ENCODE measurements at places on chromosomes 4 and X. TPM values are rescaled to one million over a fixed set of nuclear protein-coding genes. Genes with fewer than 3 reads are reported as not detected.

DNA sequence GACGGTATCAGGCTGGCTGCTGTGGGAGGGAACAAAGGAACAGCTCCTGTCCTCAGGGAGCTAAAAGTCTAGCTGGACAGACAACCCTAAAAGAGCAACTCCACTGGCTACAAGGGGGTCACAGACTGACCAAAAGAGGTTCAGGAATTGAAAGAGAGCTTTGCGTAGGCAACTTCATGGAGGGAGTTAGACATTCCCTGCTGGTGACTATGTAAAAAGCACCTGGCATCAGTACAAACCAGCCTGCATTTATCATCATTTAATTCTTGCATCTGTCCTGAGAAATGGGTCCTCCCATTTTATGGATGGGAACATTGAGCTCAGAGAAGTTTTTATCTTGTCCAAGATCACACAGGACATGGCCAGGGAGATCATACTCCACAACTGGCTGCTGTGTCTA is 1.4 kb upstream of the LGI2 start:
- no peak for DNase-seq

GRCh38 chr4:73704314-73705055 is 35.9 kb upstream of the CXCL8 start:
- no peak for DNase-seq

GRCh38 chr4:1802151-1802715 is 9.1 kb downstream of the FGFR3 start:
- peak; percentile 57 for DNase-seq

GRCh38 chr4:124464836-124465235 is 247.7 kb downstream of the ANKRD50 start:
- no peak for DNase-seq

Gene SULT1E1
- not detected for total RNA-seq

GRCh38 chr4:139642364-139642763 is 23.3 kb upstream of the MGST2 start:
- no peak for DNase-seq

- DNase-seq, result no peak
Observed at GRCh38 chr4:87377816-87378215, 13.2 kb downstream of the HSD17B11 start.

Measured in left ventricle myocardium superior (tissue), 1 donor.